ENCODE measurements at places on chromosomes 13 and 19. TPM values are rescaled to one million over a fixed set of nuclear protein-coding genes. Genes with fewer than 3 reads are reported as not detected.

- peaks cover 7% of the 10 kb centered on the region for H3K4me1 ChIP-seq
- H3K36me3 ChIP-seq: no peaks in the 10 kb centered on the region
- H3K4me3 ChIP-seq: no peak overlapping the region
- H3K27ac ChIP-seq: no peak overlapping the region
- H3K27me3 ChIP-seq: no peaks in the 10 kb centered on the region
Measured at GRCh38 chr13:25739376-25739775, 312.4 kb downstream of the SHISA2 start.

GRCh38 chr13:66362485-66362884, 867.7 kb downstream of the PCDH9 start:
- H3K4me3 ChIP-seq: no peak overlapping the region
- no peak overlapping the region for H3K27ac ChIP-seq
- H3K4me1 ChIP-seq: no peaks in the 10 kb centered on the region
- no peaks in the 10 kb centered on the region for H3K36me3 ChIP-seq
- H3K27me3 ChIP-seq: no peaks in the 10 kb centered on the region

- no peaks in the 10 kb centered on the region for H3K27me3 ChIP-seq
Measured at GRCh38 chr13:33865945-33866344, 48.0 kb downstream of the RFC3 start.

- no peak overlapping the region for H3K4me3 ChIP-seq
- H3K36me3 ChIP-seq: no peaks in the 10 kb centered on the region
- H3K27me3 ChIP-seq: no peaks in the 10 kb centered on the region
- H3K27ac ChIP-seq: no peak overlapping the region
- peaks cover 27% of the 10 kb centered on the region for H3K4me1 ChIP-seq
Measured at GRCh38 chr19:2064788-2065524, 13.9 kb upstream of the MKNK2 start.

DNA sequence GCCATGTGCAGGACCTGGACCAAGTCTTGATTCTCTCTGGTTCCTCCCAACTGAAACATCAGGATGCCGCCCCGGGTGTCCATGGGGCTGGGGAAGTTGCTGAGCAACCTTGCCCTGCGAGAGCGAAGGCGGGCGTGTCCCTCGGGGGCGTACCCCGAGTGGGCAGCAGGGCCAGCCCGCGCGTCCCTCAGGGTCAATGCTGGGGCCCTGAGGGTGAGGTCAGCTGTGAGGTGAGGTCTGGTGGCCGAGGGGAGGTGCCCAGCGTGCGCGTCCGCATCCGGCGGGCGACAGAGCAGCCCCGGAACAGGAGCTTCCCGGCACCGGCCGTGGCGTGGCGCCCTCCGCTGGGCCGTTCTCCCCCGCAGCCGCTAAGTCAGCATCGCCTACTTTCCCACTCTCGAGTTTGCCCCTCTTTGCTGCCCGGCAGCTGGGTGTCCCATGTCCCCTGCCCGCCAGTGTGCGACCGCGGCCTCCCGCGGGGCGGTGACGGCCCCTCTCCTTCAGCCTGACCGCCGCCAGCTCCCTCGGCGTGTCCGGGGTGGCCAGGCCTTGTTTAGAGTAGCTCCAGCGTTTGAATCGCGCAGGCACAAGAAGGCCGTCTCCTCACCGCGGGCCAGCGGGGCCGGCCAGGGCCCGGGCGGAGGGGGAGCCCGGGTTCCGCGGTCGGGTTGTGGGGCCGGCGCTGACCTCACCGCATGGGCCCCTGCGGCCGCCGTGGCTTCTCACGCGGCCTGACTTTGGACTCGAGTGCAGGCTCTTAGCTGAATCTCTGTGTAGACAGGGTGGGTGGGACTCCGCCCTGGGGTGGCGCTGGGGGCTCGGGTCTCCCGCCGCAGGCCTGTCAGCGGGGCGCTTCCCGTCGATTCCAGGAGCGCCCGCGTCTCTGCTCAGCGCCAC, 33.0 kb downstream of the GJA3 start:
- no peak overlapping the region for H3K27ac ChIP-seq
- H3K27me3 ChIP-seq: peaks cover 4% of the 10 kb centered on the region
- H3K4me1 ChIP-seq: no peaks in the 10 kb centered on the region
- no peaks in the 10 kb centered on the region for H3K36me3 ChIP-seq
- DNase-seq: no peak

DNA sequence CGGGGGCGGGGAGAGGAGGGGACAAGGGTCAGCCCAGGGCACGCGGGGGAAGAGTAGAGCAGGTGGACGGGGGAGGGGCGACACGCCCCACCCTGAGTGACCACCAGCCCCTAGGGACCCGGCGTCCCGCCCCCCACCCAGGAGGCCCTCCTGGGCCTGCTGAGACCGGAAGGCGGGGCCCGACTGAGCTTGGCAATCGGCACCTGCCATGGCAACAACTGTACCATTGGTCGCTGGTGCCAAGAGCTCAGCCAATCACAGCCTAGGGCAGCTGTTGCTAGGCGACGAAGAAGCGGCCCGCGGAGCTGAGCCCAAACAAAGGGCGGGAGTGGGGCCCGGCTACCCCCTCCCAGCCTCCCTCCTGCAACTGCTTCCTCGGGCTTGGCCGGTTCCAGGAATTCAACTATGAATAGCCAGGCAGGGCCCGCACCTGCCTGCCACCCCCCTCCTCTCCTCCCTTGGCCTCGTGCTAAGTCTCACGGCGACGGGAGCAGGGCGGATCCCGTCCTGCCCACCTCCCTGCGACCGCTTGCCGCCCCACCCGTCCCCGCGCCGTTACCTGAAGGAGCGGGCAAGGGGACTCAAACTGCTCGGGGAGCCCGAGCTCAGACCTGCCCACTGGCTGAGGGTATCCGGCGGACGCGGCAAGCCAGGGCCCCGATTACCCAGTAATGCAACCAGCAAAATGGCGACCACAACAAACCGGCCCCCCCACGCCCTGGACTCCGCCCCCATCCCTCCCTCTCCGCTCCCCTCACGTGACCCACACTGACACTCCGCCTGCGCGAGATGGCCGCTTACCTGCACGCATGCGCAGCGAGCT, at the start of gene DYRK1B:
DYRK1B (minus strand) TSS at position 699 of the 823 bp plus-strand sequence. CDS start 2,295 bp downstream, outside the sequence.
- DNase-seq: peak; percentile 98
- peak within 1 kb of the TSS; percentile 96 for H3K27ac ChIP-seq
- peak within 1 kb of the TSS; percentile 100 for H3K4me3 ChIP-seq
- H3K27me3 ChIP-seq: no peaks in the 10 kb centered on the region
- H3K4me1 ChIP-seq: peaks cover 23% of the 10 kb centered on the region
- H3K36me3 ChIP-seq: peaks cover 17% of the 10 kb centered on the region

DNA sequence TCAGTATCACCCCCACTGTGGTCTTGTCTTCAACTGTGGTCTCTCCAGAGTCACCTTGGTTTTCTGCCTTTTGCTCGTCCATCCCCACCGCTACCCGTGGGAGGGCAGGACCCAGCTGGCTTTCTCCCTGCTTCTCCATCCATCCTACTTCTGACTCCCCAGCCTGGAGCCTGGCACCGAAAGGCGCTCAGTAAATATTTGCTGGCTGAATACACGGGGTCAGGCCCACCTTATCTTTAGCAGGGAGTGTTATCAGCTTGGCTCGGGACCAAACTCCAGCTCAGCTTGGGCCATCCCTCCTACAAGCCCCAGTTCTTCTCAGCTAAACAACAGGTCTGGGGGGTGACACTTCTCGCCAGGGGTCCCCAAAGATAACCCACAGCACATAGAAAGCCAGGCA, 62.0 kb upstream of the KLF2 start:
- H3K27ac ChIP-seq: no peak overlapping the region
- H3K4me1 ChIP-seq: peaks cover 52% of the 10 kb centered on the region
- H3K36me3 ChIP-seq: no peaks in the 10 kb centered on the region

DNA sequence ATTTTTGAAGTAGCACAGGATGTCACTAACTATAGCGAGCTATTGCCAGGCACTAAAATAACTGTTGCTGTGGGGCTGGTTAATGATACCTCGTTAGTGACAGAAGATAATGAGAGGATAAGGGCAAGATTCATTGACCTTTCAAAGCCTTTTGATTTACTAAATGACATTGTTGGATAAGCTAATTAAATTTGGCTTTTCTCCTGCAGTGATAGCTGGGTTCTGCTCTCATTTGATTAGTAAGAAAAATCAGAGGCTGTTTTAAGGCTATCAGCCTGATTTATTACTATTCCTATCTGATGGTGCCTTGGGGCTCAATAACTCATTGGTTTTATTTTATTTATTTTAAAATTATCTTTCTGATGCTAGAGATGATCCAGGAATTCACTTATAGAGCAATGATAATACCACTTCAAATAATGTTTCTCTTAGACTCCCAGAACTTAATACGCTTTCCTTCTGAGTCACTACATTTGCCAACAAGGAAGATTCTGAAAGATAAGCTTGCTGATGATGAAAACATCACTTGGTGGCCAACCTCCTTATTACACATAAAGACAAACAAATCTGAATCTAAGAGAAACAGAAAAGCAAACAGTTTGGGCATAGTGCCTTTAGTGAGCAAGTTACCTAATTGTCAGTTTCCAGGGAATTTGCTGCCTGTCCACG, 501.3 kb upstream of the ARGLU1 start:
- no peaks in the 10 kb centered on the region for H3K27me3 ChIP-seq
- no peak overlapping the region for H3K27ac ChIP-seq
- no peak overlapping the region for H3K4me3 ChIP-seq
- no peaks in the 10 kb centered on the region for H3K36me3 ChIP-seq
- DNase-seq: no peak

DNA sequence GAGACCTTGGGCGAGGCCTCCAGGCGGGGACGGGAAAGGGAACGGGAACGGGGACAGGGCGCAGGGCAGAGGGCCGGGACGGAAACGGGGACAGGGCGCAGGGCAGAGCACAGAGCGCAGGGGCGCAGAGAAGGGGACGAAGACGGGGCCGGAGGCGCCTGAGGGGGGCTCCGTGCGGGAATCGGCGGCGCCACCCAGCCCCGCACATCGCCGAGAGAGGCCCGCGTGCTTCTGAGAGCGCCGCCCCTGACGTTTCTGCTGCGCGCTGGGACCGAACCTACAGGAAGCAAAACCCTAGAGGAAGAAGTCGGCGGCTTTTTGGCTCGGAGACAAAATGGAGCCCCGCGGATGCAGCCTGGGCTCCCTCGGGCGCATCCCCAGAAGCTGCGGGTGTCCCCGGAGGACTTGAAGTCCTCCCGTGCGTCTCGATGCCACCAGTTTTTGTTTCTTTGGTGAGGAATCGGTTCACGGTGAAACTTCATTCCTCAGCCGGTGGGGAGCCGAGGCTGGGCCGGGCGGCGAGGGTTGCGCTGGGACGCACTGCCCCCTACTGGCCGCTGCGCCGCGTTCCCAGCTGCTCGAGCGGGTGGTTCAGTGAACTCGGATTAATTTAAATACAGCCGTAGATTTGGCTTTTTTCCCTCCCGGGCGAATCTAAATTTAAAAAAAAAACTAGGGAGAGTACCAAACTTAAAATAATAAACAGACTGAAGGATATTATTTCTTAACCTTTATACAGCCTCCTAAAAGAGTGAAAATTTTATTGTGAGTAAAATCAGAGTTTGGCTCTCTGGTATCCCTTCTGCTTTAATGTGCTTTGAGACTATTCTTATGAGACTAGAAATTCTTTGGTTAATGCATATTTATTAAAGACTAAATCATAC, 350.0 kb upstream of the ARGLU1 start:
- no peaks in the 10 kb centered on the region for H3K27me3 ChIP-seq
- no peaks in the 10 kb centered on the region for H3K4me1 ChIP-seq
- peak overlapping the region; percentile 73 for H3K4me3 ChIP-seq
- no peak overlapping the region for H3K27ac ChIP-seq

DNA sequence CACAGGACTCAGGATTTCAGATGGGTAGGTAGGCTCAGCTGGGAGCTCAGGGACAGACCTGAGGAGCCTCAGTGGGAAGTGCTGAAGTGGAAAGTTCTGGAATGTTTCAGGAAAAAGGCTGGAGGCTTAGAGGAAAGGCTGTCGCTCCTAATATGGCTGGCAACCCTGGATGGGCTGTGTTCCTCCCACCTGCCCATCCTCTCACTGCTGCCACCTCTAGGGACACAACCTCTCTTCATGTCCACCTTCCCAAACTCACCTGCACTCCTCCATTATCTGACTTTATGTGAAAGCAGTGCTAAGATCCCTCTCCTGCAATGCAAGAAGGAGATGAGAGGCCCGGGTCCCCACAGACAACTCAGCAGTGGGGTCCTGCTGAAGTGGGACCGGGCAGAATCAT, 5.8 kb upstream of the CEACAM21 start:
- DNase-seq: no peak
- no peaks in the 10 kb centered on the region for H3K36me3 ChIP-seq
- peaks cover 13% of the 10 kb centered on the region for H3K4me1 ChIP-seq
- no peak overlapping the region for H3K27ac ChIP-seq

DNA sequence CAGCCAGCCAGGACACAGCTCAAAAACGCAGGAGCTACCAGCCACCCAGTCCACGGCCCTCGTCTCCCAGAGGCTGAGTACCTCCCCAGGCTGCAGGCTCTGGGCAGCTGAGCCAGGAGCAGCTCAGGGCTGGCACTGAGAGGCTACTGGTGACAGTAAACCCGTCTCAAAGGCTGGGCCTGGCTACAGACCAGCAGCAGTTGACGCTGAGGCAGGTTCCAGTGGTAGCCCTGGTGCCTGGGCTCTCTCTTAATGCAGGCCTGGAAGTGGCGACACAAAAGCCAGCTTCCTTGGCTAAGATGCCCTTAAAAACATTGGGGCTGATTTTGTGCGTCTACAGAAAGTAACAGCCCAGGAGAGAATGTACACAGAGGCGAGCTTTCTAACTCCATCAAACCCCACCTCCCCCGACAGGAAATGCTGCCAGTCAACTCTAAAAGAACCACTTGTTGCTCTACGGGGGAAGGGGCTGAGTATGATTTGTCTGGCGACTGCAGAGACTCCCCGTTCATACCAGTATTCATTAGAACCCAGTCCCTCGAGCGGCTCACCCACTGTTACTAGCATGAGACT, 126.3 kb downstream of the STK24 start:
- H3K27ac ChIP-seq: peak overlapping the region; percentile 46
- H3K27me3 ChIP-seq: no peaks in the 10 kb centered on the region
- H3K36me3 ChIP-seq: no peaks in the 10 kb centered on the region

GRCh38 chr19:22935151-22935550, 67.8 kb downstream of the ZNF728 start:
- DNase-seq: no peak
- H3K36me3 ChIP-seq: no peaks in the 10 kb centered on the region
- H3K4me1 ChIP-seq: no peaks in the 10 kb centered on the region
- no peaks in the 10 kb centered on the region for H3K27me3 ChIP-seq
- H3K4me3 ChIP-seq: no peak overlapping the region

- no peak overlapping the region for H3K27ac ChIP-seq
- H3K4me3 ChIP-seq: no peak overlapping the region
- no peaks in the 10 kb centered on the region for H3K36me3 ChIP-seq
- DNase-seq: no peak
- H3K27me3 ChIP-seq: no peaks in the 10 kb centered on the region
- peaks cover 18% of the 10 kb centered on the region for H3K4me1 ChIP-seq
Measured at GRCh38 chr13:113586661-113587479, 2.3 kb downstream of the TFDP1 start.

The RPS28 gene
- 3,327 TPM for total RNA-seq

The CYP2F1 gene
- 0.32 TPM for total RNA-seq

The PSG7 gene
- total RNA-seq: not detected

The IQCN gene
- 28.3 TPM for total RNA-seq

The CACNG8 gene
- not detected for total RNA-seq

The FSTL3 gene
- total RNA-seq: 6.4 TPM

The GYS1 gene
- 50.7 TPM for total RNA-seq

The MEF2B gene
- total RNA-seq: 5.0 TPM

All from naive thymus-derived CD4-positive, alpha-beta T cell (primary cell).